ENCODE measurements at places on chromosomes 5 and 9.

DNA sequence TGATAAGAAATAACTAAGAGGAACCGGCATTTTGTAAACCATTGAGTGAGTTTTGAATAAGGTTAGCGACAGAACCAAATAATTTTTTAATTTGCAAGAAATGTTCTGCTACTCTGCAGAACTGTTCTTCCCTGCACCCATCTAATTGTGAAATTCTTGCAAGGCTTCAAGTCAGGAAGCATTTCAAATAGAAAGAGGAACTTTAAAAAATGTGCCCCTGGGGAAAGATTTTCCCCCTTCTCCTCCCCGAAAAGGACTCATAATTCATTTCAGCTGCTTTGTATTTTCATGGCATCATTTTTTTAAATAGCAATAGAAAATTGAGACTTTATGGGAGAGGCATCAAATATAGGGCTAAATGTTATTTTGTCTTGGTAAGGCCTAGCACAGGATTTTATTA lies 180.9 kb upstream of the ANKRD55 start:
- DNase-seq, result no peak

DNA sequence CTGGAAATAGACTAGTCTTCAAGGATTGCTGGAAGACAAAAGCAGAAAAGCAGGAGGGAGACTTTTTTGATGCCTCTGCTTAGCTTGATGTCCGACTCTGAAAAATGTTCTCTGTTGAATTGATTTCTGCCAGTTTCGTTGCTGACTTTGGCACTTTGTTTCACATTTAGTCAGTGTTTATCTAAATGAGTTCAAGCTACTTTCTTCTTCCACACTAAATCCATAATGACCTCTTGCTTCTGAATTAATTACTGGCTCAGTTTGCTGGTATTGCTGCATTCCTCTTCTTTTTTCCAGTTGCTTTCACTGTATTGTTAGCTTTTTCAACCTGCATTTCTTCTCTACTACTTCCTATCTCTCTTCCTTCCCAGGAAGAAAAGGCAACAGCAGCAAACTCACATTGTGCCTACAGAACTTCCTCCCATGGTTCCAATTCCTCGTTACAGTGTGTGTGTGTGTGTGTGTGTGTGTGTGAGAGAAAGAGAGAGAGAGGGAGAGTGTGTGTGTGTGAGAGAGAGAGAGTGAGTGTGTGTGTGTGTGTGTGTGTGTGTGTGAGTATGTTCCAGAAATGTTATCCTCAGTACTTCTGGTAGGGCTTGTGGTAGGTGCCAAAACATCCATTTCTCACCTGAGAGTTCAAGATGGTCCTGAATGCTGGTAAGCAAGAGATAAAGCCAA lies 234.8 kb downstream of the CSNK1G3 start:
- DNase-seq, result no peak

DNA sequence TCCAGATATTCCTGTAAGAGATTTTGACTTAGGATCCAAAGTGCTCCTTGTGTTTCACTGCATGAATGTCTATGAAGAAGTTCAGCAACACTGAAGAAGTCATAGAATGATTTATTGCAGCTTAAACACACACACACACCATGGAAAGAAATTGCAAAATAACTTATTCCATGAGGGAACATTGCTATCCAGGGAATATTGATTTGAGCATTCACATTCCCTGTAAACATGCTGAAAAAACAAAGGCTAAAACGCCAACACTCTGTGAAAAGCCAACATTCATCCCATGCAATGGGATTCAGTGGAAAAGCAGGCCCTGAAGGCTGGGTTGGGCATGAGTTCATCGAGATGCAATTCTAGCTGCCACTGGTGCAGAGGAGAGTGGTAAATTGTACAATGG lies 109.6 kb upstream of the CXCL14 start:
- DNase-seq, result no peak

DNA sequence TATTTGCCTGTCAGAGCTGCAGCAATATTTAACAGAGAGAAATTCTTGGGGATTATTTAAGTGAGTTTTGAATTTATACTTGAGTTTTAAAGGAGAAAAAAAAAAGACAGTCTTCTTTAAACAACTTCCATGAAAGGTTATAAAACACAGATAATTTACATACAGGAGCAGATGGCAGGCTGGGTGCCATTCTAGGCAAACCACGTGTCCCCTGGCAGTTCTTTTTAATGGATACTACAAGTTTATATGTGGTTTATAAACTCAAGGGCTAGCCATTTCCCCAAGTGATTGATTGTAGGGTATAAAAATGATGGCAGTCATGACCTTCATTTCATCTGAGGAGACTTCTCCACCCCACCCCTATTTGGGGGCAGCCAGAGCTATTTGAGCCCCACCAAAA lies 166.6 kb downstream of the FSTL4 start:
- DNase-seq, result no peak

DNA sequence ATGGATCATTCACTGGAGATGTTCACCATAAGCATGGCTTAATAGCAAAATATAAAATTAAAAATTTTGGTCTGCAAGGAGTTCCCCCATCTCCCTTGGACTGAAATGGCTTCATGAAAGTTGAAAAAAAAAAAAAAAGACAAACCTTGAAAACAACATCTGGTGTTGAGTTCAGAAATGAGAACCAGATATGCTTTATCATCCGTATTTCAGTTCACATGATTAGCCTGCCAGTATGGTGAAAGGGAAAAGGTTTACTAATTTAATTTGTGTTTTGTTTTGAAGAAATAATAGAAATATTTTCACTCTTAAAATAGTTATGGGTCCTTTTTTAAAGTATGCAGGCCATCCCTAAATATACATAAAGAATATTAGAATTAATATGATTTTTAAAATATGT lies 67.8 kb downstream of the TMEM167A start:
- DNase-seq, result no peak

DNA sequence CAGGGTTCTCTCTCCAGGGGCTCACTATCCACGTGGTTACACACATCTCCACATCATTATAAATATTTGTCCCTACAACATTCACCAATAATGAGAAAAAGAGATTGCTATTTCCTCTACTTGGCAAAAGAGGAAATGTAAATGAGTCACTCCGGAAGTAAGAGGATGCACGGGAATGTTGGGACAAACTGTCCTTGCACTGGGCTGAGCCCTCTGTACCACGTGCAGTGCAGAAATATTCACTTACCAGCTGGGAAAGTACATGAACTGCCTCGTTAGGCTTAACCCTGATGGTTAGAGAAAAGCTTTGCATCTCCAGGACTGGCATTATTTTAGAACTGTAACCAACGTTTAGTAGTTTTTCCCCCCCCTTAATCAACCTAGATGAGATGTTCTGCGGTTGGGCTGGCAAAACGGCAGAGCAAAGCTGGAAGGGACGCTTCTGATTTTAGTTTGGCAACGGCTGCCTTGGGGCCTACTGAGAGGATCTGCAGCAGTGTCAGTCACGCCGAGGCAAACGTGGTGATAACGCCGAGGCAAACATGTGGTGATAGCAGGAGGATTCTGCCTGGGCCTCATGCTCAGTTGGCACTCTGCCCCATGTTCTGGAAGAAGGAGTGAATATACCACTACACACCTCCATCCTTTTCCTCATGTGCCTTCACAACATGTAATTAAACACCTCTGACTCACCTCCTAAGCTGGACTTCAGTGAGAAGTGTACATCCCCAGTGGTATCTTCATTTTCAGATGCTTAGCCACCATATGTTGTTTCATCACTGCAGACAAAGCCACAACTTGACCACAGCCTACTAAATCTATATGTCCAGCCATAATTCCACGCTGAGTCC lies 661.4 kb upstream of the KLF4 start:
- no peak for DNase-seq

GRCh38 chr9:80995759-80996158 lies 693.6 kb downstream of the TLE1 start:
- DNase-seq, result no peak

DNA sequence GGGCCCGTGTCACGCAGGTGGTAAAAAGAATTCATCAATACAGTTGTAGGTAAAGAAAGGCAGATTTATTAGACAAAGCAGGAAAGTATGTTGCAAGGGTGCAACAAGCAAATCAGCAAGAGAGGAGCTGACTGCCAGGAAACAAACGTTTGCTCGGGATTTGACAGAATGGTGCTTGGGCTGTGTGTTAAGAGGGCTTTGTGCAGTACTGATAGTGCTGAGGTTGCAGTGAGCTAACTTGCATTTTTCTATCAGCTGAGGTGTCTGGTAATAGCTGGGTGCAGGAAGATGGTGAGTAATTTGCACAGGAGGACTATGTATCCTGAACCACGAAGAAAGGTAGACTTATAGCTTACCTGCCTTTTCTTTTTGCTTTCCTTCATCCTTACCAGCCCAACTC lies 3.9 kb upstream of the RARS1 start:
- DNase-seq, result no peak

DNA sequence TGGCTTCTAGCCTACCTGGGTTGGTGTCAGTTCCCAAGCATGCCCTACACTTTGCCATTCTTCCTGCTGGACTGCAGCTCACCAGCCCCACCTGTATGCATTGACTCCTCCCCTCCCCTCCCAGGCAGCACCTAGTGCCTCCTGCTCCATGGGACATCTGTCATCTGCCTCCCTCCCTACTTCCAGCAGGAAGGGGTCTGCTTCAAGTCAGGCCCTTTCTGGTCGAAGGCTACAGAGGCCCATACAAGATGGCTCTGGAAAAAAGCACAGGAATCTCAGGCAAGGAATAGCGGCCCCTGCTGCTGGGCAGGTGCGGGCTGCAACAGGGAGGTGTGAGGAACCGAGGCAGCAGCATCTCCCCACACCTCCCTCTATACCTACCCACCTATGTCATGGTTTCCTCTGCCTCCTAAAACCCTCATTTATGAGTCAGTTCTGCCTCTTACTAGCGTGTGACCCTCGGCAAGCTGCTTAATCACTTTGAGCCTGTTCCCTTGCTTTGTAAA lies 19.7 kb downstream of the WWC1 start:
- DNase-seq, result no peak

GRCh38 chr5:121833617-121834016 lies 18.1 kb upstream of the FTMT start:
- no peak for DNase-seq

- no peak for DNase-seq
Observed at GRCh38 chr5:178940569-178941360, at the start of gene ZNF454. TSS of gene ZNF454 (plus strand) at chr5:178941198. CDS start at chr5:178942792, 1,594 bp downstream.

DNA sequence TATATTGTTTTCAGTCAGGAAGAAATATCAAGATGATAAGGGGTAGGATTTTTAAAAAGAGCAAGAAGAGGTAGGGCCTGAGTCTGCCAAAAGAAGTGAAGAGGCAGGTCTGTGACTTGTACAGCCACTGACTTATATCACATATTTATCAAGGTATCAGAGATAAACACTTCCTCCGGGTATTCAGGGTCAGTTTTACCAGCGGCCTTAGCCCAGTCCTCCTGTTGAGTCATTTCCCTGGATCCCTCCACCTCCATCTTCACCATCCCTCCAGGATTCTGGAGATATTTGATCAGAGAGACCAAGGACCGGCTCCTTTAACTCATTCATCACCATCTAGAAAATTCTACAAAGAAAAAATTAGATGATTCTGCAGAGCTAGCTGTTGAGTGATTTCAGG lies 375.7 kb upstream of the TUSC1 start:
- no peak for DNase-seq

- DNase-seq, result no peak
Observed at GRCh38 chr9:122797316-122798063, 2.4 kb upstream of the OR1K1 start.

- no peak for DNase-seq
Observed at GRCh38 chr9:98806394-98807035, 955 bp upstream of the GALNT12 start.

- no peak for DNase-seq
Observed at GRCh38 chr5:136776022-136776927, 410.9 kb upstream of the TRPC7 start.

DNA sequence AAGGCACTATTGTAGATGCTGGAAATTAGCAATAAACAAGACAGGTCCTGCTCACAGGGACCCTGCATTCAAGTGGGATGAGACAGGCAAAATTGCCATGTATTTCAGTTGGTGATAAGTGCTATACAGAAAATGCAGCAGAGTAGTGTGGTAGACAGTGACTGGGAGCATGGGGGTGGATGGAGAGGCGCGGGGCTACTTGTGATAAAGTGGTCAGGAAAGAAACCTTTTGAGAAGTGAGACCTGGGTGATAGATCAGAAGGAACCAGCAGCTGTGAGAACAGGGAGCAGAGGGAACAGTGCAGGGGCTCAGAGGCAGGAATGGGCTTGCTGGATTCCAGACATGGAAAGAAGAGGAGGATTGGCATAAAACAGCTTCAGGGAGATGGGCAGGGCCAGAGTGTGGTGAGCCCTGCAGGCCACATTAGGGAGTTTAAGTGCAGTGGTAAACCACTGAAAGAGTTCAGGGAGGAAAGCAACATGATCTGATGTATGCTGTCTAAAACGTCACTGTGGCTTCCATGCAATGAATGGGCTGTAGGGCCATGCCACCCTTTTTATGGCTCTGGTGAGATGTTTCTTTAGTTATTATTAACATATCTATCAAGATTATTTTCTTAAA lies 7.3 kb downstream of the CRHBP start:
- no peak for DNase-seq

DNA sequence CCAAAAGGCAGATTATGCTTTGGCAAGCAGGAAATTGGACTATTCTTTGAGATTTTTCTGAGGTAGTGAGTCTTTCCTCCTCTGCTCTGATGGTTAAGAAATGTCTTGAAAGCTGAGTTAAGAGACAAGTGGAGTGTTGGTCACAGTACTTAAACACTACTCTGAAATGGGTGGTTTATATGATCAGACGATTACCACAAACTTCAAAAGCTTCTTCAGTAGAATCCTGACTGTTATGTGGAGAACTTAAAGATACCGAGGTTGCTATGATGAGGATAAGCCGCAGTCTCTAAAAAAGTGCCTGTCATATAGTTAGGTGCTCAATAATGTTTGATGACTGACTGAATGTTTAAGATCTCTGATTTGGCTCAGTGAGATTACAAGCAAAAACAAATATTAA lies 24.3 kb downstream of the GCNT4 start:
- no peak for DNase-seq

DNA sequence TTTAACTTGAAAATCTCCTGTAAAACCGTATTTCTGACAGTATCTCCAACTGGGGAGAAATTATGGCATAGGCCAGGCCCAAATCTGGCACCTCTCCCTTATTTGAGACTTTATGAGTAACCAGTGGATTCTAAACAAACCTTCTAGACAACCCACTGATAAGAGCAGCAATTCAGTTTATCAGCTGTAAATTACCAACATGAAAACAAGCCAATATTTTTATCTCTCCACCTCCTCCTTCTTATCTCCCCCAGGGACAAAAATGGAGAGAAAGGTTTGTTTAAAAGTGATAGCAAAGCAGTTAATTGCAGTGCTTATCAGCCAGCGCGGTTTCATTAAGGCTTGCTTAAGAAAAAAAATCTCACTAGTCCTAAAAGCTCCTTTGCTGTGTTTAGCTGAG lies 53.8 kb downstream of the KCNV2 start:
- DNase-seq, result no peak
